ENCODE measurements at places on chromosomes 12 and 14.

DNA sequence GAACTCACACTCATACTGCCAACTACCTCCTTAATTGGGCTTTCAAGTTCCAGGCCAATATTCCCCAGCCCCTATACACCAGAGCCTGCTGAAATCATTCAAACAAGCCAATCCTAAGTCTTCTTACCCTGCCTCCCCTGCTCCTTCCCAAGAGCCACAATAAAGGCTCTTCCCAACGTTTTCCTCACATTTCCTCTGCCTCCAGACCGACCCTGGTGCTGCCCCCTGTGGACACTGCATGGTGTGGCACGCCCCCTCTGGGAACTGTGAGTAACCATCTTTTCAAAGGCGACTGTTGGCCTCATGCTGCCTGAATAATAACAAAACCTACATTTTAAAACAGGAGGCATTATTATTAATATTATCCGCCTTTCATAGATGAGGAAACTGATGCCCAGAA is 111.6 kb upstream of the NOS1 start:
- no peak for DNase-seq

- peak; percentile 90 for DNase-seq
These were observed 127.4 kb downstream of the CACNA1C start for GRCh38 chr12:2179953-2180736.

DNA sequence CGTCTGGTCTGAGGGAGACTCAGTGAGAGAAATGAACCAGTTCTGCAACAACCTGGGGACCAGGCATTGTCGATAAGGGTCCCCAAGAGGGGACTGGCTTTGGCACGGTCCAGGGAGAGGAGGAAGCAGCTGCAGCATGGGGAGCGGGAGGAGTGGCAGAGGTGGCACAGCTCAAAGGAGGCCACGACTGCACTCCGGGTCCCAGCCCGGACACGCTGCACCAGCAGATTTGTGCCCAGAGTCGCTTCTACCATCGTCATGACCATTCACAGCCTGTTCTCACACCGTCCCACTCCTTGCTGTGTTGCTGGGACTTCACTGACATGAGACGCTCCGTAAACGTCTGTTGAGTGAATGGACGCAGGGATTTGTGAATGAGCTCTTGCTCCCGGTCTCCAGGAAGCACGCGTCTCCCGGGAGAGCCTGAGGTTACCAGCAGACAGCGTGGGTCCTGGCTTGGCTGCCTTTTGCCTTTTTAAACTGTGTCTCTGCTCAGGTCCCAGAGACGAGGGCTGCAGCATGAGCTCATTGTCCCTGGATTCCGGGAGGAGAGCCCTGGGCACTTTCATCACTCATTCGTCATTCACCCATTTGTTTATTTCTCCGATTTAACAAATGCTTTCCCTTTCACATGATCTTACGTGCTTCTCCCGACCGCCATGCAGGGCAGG is 137.0 kb downstream of the PIWIL1 start:
- DNase-seq = no peak

GRCh38 chr14:98513558-98513957 is 758.4 kb downstream of the BCL11B start:
- DNase-seq = no peak

DNA sequence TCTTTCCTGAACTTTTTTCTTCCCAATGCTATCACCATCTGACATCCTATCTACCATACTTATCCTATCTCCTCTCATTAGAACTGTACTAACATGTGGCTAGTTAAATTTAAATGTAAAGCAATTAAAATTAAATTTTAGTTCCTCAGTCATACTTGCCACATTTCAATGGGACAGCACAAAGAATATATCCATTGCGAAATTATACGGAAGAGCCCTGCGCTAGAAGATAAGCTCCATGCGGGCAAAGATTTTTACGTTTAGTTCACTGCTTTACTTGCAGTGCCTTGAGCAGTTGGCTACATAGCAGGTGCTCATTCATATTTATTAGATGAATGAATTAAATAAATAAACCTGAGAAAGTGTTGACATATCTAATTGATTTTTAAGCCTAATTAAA is 33.1 kb downstream of the SEC23A start:
- DNase-seq = no peak

- DNase-seq = no peak
These were observed 58.6 kb downstream of the SERPINA3 start for GRCh38 chr14:94670692-94671285.

- no peak for DNase-seq
These were observed 162.7 kb downstream of the SPTSSA start for GRCh38 chr14:34299360-34299759.

GRCh38 chr12:106149096-106149784 is 10.5 kb upstream of the NUAK1 start:
- DNase-seq = no peak

GRCh38 chr12:124738636-124739467 is 124.8 kb downstream of the SCARB1 start:
- DNase-seq = no peak

GRCh38 chr14:64945431-64946178 is 3.1 kb upstream of the GPX2 start:
- DNase-seq = no peak

DNA sequence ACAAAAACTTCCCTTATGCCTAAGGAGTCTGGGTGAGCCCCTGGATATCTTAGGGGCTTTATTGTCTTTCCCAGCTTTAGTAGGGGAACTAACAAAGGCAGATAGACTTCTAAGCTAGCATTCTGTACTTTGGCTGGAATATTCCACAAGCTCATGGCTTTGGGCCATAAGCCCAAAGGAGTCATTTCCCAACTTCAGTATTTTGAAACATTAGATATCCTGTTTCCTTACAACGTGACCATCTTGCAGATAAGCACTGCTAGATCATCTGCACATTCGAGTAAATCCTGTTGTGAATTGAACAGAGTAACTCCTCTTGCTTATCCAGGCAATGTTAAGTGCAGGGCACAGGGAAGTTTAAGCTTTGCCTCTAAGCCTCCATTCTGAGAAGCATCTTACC is 70.6 kb upstream of the ACTN1 start:
- no peak for DNase-seq

GRCh38 chr12:80316222-80316621 is 127.8 kb upstream of the PTPRQ start:
- DNase-seq = no peak

DNA sequence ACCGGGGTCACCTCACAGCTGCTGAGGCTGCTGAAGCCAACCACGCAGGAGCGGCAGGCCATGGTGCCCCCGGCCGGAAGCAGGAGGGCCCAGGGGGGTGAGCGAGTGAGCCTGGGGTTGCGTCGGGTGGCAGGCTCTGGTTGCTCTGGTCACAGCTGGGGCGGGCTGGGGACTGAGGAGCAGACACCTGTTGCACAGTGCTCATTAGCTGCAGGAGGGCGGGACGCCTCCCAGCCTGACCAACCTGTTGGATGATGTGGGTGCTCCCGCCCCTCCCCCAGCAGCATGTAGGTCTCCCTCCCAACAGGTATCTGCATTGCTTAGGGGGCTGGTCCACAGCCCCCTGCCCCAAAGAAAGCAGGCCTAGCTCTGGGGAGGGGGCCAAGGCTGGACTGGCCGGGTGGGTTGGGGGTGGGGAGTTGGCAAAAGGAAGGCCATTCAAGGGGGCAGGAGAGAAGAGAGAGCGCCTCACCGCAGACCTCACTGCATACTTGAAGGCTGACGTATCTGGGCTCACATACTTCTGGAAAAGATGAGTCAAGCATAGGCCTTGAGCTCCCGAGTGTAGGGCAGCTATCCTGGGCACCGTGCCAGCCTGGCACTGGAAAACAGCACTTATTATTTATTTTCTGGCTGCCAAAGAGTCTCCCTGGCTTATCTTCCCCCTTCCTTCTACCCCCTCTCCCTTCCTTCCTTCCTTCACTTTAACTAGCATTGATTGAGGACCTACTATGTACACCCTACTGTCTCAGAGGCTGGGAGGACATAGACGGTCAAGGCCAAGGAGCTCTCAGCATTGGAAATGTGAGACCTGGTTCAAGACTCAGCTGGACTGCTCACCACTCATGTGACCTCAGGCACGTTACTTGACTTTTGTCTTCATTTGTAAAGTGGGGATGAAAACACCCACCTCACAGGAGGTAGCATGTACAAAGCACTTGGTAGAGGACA is at the start of gene KRT80:
Gene KRT80, minus strand, starts transcription at position 174 of the 951 bp plus-strand sequence. Its CDS starts 112 bp downstream, at position 62.
- DNase-seq = peak; percentile 93

DNA sequence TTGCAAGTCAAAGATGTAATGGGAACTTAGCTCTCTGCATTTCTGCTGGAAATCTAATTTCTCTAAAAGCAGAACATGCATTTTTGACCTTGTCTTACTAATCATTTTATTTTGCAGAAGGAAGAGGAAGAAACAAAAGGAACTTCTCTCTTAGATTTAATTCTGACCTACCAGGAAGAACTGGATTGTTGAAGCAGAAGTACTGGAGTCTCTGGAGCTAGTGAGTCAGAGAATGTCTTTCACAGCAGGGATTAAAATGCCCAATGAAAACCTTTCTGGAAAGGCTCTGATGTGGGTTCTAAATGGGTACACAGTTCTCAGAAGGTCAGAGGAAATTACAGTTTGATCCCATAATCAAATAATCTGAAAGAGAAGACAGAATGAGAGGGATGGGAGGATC is 70.8 kb upstream of the GNG2 start:
- DNase-seq = no peak

DNA sequence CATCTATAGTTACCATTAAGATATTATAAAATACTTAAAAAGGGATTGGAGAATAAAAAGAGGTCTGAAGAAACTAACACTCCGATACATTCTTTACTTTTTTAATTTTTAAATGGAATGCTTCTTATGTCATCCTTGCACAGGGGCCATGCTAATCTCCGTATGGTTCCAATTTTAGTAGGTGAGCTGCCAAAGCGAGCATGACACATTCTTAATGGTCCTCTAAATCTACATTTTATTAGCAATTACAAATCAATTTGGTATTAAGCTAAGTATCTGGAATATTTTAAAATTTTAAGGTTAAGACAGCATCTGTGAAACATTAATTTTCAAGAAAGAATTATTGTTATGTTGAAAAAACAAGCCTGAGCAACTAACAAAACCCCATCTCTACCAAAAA is 6.2 kb upstream of the ARID4A start:
- no peak for DNase-seq

- no peak for DNase-seq
These were observed 93.0 kb upstream of the MANSC4 start for GRCh38 chr12:27873010-27873409.

DNA sequence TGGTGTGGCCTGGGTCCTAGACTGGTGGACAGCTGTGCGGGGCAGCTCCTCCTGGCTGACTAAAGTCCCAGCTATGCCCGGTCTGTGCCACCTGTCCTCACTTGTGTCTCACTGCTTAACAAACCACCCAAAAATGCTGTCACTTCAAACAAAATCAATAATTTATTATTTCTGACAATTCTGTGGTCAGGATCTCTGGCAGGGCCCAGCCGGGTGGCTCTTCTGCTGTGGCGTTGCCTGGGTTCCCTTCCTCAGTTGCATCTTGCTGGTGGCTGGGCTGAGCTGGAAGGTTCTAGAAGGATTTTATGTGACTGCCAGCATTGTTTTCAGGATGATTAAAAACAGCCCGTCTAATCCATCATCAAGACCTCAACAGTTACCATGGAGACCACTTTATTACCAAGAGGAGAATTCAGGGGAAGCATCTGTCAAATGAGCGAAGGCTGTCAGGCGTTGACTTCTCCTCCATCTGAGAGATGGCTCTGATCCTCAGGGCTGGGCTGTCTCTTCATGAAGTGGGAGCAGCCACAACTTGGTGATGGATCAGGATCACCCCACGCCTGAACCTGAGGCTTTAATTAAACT is 280.6 kb upstream of the SFSWAP start:
- no peak for DNase-seq

DNA sequence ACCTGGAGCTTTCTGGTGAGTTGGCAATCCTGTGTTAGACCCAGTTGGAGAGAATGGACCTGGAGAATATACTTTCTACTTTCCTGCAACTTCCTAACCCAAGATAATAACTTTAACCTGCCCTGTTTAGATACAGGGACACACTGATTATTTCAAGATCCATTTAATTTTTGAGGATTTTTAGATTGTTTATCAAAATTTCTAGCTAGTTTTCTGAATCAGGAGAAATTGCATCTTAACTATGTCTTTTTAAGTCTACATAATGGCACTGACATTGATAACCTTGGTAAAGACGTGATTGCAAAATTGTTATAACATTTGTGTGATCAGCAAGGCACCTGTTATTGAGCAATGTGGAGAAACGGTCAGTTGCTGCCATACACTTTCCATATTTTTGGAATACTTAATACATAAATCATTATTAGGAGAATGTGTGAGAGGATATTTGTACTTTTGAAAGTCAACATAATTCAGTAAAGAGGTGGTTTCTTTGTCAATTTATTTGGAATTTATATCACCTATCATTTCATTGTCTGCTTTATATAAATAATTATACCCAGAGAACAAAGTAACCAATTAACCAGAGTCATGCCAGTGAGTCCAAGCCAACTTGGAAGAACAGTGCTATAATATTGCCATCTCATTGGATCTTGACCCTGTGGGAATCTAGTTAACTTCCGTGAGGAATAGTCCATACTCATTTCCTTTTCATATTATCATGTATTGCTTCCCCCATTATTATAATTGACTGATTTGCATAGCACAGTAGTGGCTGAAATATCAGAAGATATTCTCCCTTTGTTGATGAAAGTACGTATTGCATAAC is 28.4 kb downstream of the NFYB start:
- DNase-seq = no peak

DNA sequence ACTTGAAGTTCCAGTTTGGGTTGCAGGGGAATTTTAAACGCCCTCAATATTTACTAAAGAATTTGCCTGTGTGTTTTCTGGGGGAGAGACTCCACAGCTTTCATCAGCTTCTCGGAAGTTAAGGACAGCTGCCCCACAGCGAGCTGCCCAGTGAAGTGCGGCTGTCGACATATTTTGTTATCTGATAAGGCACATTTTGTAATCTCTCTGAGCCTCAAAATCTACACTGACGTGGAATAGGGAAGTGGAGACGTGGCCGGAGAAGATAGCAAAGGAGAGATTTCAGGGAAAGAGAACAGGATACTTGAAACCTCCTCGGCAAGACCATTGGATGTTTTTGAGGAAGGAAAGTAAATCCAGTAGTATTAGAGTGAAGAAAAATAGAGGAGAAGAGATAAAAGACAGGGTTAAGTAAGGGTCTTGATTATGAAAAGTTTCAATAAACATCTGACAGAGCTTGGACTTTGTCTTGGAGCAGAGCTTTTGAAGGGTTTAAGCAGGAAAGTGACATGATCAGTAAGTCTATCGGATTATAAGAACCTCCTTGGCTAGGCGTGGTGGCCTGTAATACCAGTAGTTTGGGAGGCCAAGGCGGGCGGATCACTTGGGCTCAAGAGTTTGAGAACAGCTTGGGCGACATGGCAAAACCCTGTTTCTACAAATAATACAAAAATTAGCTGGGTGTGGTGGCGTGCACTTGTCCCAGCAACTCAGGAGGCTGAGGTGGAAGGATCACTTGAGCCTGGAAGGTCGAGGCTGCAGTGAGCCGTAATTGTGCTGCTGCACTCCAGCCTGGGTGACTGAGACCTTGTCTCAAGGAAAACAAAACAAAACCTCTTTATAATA is 1.1 kb downstream of the POLR3B start:
- no peak for DNase-seq

GRCh38 chr12:110578694-110579534 is 4.2 kb downstream of the PPTC7 start:
- DNase-seq = no peak
